ENCODE measurements at places on chromosomes 11 and 22. TPM values are rescaled to one million over a fixed set of nuclear protein-coding genes. Genes with fewer than 3 reads are reported as not detected.

DNA sequence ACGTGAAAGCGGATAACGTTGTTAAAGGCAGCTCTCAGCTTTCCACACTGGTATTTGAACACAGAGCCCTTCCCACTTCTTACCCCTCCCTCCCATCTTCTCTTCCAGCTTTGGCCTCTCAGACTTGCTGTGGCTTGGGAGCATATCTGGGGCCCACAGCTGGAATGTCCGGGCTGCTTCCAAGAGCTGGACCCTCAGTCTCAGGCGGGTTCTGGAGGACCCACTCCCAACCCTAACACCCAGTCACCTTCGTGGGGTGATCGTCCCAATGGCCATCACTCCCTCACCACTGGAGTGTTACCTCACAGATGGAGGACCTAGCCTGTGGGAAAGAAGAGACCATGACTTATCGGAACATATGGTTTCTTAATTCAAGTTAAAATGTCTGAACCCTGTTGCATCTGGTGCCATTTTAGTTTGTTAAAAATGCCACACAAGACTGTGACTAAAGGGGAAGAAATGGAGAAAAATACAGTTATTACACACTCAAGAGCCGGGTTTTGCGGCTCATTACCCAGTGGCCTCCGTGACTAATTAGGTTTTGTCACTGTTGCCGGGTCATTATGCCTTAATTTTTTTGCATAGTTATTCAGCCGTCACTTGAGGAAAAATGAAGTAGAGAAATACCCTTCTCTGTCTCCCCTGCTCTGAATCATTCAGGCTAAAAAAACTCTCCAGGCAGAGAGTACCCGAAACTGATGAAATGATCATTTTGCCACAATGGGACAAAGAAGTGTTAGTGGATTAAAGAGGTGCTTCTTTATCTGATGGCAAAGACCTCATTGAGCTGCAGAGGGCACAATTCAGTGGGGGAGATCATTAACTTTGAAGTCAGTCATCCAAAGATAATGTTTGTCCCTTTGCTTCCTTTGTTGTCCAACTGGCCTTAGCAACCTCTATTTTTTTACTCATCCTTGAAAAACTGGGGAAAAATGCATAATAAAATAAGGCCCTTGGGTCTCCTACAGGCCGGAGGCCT lies 87.2 kb upstream of the HTATIP2 start:
- no peak for DNase-seq

GRCh38 chr22:17319546-17319945 lies 49.7 kb upstream of the CECR2 start:
- no peak for DNase-seq

GRCh38 chr22:43853328-43853931 lies 8.9 kb downstream of the SULT4A1 start:
- DNase-seq: no peak

DNA sequence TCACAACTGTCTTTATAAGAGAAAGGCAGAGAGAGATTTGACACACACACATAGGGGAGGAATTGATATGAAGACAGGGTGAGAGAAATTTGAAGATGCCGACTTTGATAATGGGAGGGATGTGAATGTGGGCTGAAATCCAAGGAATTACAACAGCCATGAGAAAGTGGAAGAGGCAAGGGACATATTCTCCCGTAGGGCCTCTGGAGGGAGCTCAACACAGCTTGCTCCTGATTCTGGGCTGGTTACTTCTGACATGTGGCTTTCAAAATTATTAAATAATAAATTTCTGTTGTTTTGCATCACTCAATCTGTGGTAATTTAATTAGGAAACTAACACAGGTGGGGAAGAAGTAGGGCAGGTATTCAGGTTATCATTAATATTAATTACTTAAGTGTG lies 282.9 kb downstream of the LUZP2 start:
- DNase-seq: no peak

DNA sequence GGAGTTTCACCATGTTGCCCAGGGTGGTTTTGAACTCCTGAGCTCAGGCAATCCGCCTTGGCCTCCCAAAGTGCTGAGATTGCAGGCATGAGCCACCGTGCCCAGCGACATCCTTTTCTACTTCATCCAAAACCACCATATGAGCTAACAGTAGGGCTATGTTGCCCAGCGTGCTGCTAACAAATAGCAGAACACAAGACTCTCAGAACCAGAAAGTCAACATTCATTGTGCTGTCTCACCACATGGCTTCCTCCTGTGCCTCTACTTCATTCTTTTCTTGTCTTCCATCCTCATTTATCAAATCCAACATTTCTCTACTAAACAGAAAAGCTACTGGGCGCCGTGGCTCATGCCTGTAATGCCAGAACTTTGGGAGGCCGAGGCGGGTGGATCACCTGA lies 12.0 kb upstream of the DENND5A start:
- DNase-seq: no peak

GRCh38 chr11:112884012-112884767 lies 77.0 kb upstream of the NCAM1 start:
- no peak for DNase-seq

DNA sequence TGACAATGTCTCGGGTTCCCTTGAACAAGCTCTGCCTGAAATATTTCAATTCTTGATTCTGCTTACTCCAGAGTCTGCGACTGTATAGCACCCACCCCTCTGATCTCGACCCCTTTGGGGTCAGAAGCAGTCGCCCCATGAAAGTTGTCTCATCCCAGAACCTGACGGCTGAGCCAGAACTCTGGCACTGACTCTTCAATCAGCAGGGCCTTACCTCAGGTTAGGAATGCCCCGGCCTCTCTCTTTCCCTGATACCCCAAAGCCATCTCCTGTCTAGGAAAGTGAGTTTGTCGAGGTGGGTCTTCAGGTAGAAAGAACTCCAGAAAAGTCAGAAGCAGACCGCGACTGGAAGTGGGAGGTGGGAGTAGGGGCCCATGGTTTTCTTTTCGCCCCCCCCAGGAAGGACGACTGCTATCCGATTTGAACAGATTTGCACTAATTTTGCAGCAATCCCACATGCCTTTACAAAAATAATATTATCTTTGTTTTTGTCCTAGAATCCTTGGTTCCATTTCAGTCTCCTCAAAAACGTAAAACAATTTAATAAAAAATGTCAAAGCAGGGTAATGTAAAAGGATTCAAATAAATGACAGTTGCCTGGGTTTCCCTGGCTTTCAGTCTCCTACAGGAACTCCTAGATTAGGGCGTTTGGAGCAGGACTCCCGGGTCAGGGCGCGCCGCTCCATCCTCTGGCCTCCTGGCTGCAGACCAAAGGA lies 898 bp upstream of the ROBO3 start:
- DNase-seq: no peak

GRCh38 chr22:30161051-30161469 lies 80.8 kb downstream of the HORMAD2 start:
- no peak for DNase-seq

- DNase-seq: no peak
Observed at GRCh38 chr11:125301346-125301745, 136.8 kb downstream of the PKNOX2 start.

GRCh38 chr11:69958308-69958707 lies 119.8 kb upstream of the ANO1 start:
- DNase-seq: no peak

- DNase-seq: no peak
Observed at GRCh38 chr22:31728857-31729256, 21.1 kb downstream of the PRR14L start.

- no peak for DNase-seq
Observed at GRCh38 chr11:133895061-133895479, 49.8 kb upstream of the SPATA19 start.

- no peak for DNase-seq
Observed at GRCh38 chr11:77596626-77597025, 6.9 kb downstream of the AQP11 start.

DNA sequence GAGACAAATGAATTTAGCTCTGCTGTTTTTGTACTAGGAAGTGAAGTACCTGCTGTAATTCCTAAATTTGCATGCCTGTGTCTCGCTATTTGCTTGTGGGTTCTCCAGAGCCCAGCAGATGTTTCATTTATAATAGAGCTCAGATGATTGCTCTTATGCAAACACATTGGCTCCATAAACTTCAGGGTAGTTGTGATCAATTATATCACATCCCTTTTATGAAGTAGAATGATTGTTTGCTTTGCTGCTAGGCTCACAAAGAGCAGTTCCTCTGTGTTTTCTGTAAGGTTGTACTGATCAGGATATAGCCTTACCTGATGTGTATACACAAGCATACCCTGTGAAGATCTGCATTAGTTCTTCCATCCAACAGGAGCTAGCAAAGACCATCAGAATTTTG lies 64.1 kb downstream of the C11orf87 start:
- no peak for DNase-seq

- DNase-seq: no peak
Observed at GRCh38 chr22:26629988-26630761, 8.4 kb downstream of the CRYBA4 start.

DNA sequence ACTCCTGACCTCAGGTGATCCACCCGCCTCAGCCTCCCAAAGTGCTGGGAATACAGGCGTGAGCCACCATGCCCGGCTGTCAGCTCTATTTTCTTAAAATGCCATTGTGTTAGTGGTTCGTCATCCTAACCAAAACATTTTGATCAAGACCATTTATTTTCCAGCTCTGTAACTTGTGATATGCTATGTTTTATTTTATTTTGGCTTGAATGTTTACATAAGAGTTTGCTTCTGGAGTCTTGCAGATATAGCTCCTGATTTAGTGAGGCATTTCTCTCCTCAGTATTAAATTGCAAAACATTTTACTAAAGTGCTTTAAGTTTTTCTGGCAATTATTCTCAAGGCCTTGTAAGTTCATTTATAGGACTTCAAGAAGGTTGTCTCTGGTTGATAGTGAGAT lies 4.4 kb downstream of the EP300 start:
- no peak for DNase-seq

DNA sequence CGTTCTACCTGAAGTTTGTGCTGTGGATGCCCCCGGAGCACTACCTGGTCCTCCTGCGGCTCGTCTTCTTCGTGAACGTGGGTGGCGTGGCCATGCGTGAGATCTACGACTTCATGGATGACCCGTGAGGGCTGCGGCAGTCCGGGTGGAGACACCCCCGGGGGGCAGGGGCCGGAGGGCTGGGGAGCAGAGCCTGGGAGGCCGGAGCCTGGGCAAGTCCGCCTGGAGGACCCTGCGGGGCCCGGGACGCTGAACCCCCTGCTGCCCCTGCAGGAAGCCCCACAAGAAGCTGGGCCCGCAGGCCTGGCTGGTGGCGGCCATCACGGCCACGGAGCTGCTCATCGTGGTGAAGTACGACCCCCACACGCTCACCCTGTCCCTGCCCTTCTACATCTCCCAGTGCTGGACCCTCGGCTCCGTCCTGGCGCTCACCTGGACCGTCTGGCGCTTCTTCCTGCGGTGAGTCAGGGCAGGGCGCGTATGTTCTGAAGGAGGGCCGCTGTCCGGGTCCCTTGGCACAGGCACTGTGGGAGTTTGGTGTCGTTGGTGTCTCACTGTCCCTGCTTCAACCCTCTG lies 17.3 kb downstream of the RNH1 start:
- DNase-seq: no peak

- DNase-seq: no peak
Observed at GRCh38 chr11:120061761-120062560, 76.0 kb downstream of the TRIM29 start.

DNA sequence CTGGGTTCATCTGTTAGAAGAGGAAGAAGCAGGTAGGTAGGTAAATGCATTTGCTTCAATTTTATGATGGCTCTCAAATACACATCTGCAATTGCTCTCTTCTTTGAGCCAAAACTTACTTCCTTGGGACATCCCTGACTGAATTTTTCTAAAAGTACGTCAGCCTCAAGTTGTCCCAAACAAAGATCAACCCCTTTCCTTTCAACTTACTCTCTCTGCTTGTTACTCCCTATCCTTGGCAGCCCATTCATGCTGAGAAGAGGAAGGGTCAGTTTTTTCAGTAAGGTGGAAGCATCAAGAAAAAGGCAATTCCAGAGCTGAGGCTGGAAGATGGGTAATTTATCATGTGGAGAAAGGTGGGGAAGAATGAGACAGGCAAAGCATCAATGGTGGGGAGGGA lies 111.2 kb downstream of the LRRC32 start:
- DNase-seq: no peak

- DNase-seq: no peak
Observed at GRCh38 chr11:67022341-67022933, 497 bp upstream of the SYT12 start.

DNA sequence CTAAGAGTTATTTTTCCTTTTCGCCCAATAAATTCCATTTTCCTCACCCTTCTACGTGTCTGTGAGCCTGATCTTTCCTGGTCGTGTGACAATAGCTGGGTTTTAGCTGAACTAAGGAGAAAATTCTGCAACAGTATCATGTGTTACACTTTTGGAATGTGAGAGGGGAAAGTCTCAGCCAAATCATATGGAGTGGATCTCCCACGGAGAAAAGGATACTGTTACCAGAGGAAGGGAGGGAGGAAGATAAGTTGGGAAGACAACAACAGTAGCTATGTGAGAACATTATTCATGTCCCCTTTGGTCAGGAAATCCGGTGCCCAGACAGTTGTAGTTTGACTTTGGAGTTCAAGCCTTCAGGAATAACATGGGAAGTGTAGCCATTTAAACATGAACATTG lies 584.0 kb upstream of the RAG2 start:
- no peak for DNase-seq

GRCh38 chr11:57299150-57299737 lies 25.5 kb downstream of the TNKS1BP1 start:
- no peak for DNase-seq

- DNase-seq: no peak
Observed at GRCh38 chr22:38870312-38870741, 1.7 kb downstream of the CBX6 start.

- no peak for DNase-seq
Observed at GRCh38 chr22:30279046-30279788, 10.1 kb downstream of the CASTOR1 start.

SLC22A6 gene
- not detected for total RNA-seq

GNB1L gene
- total RNA-seq: 12.2 TPM

POU2AF2 gene
- not detected for total RNA-seq

KLHDC7B gene
- 1.8 TPM for total RNA-seq

MYO18B gene
- total RNA-seq: not detected

RNF214 gene
- 39.7 TPM for total RNA-seq

PKNOX2 gene
- total RNA-seq: not detected

ST14 gene
- total RNA-seq: 1.8 TPM

SDF2L1 gene
- total RNA-seq: 66.0 TPM

ABCC8 gene
- total RNA-seq: 0.18 TPM

ADAMTS15 gene
- total RNA-seq: 39.9 TPM

MS4A3 gene
- 0.13 TPM for total RNA-seq

OR2AT4 gene
- total RNA-seq: not detected
